ENCODE measurements at places on chromosomes 4 and X.

- DNase-seq: no peak
Observed at GRCh38 chr4:123506011-123506695, 109.6 kb downstream of the SPRY1 start.

DNA sequence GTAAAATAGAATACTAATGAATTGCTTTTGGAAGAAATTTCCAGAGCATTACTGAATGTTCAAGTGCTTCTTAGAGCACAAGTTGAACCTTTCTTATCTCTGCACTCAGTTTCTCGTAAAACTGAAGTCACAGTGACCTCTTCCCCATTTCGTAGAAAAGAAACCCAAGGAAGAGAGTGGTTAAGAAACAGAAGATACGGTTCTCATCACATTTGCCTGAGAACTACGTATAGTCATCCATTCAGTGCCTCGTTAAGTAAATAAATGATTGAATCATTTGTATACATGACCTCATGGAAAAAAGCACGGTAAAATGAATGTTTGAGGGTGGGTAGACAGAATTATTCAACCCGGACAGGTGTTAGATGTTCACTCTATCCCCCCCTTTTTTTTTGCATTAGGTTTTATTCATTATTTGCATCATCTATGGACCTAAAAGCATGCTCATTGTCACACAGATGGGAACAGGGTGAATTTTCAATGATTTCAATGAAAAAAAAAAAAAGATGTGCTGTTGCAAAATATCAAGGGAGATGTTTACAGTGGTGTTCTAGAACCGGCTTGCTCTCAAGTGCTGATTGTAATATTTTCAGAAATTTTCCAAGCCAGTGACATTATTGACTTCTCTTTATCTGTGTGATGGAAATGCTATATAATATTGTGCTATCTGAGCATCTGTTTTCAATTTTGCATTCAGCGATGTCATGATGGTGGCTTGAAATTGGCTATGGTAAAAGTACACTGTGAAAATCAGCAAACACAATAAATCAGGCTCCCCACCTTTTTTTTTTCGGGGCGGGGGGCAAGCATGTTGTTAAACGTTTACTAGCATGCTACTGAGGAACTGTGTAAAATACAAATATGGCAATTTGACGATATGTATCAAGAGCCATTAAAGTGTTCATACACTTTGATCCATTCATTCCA, 4.3 kb downstream of the RHOH start:
- no peak for DNase-seq

- DNase-seq: no peak
Observed at GRCh38 chr4:77990456-77990855, 66.7 kb upstream of the FRAS1 start.

DNA sequence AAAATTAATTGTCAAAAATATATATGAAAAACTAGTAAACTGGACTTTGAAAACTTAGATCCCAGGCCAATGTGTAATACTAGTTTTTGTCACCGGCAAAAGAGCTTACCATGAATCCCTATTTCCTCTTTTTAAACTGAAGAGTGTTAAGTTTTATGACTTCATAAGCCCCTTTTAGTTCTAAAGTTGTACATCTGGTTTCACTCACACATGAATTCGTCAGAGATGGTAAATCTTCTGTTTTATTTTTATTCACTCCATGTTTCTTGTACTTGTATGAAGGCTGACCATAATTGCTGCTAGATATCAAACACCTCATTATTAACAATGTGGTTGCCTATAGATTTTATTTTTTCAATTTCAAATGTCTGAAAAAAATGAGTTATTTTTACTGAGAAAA, 827.9 kb downstream of the PCDH7 start:
- no peak for DNase-seq

DNA sequence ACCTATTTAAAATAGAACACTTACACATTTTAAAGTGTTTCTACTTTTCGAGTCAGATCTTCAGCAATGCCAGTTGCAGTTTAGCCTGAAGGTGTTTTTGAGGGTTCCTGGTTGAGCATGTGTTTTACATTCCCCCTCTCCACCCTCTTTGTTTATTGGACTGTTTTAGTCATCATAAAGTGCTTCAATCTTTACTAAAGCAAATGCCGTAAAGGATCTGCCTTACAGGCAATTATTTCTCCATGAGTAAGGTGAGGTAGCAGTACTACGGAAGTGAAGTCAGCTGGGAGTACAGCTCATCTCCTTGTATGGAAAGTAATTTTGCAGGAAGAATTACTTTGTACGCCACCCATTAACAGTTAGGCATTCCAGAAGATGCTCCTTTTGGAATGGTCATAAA, 36.9 kb downstream of the PDLIM5 start:
- no peak for DNase-seq

DNA sequence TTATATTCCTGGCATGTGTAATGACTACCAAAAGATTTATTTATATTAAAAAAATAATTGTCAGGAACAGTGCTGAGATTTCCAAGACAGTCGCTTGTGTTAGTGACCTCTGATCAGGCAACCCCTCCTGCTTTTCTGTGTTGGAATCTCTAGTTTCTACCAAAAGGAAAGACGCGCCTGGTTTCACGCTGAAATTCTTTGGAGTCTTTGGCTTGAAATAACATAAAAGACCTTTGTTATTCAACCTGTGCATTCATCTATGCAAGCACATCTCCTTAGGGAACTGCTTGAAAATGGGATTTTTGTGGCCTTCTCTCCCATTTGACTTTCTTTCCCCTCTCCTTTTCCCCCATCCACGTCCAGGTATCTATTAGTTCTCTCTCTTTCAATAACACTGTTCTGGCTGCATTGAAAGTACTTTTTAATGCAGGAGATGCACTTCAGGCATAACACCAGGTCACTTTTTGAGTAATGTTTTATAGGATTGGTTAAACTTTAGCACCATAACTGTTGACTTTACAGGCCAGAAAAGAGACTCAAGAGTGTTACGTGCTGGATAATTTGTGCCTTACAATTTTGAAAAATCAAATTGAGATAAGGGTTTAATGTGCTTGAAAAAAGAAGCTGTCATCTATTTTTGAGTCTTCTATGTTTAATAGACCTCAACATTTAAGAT, 172.7 kb downstream of the GPAT3 start:
- no peak for DNase-seq

- DNase-seq: no peak
Observed at GRCh38 chrX:129755779-129756650, 17.2 kb downstream of the XPNPEP2 start.

DNA sequence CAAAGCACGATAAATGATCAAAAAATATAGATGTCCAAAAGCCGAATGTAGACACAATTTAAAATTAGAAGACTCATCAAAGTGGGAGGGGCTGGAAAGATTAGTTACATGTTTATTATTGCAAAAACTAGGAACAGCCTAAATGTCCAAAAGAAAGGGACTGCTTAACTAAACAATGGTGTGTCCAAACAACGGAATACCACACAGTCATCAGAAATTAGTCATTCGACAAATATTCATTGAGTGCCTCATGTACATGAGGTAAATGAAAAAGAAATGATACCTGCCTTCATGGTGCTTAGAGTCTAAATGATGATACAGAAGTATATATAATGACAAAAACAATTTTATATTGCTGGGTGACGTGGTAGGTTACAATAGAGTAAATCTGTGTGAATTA, 139.7 kb downstream of the MAML3 start:
- no peak for DNase-seq

- DNase-seq: no peak
Observed at GRCh38 chr4:17009871-17010367, 111.5 kb upstream of the LDB2 start.

GRCh38 chr4:70925899-70926635, 23.9 kb downstream of the MOB1B start:
- DNase-seq: no peak

DNA sequence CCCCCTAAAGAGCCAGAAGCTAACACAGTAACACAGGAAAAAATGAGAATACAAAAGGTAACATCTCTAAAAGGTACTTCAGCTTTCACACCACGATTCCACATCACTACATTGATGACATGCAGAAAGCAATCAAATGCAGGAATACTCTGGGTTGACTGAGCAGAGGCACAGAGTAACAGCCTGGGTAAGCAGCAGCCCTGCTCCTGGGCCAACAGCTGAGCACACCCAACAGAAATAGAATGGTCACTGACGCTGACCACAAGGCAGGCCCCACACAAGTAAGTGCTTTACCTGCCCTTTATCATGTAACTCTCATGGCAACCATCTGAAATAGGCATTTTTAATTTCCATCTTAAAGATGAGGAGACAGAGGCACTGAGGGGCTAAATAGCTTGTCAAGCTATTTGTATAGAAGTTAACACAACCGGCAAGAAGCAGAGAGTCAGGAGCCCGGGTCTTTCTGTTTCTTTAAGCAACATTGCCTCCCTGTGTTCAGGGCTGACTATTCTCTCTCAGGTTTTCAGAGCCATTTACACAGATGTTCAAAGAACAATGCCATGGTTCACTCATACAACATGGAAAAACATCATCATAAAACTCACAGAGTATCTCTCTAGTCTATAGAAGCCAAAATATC, 168.9 kb downstream of the ZNF674 start:
- DNase-seq: no peak

DNA sequence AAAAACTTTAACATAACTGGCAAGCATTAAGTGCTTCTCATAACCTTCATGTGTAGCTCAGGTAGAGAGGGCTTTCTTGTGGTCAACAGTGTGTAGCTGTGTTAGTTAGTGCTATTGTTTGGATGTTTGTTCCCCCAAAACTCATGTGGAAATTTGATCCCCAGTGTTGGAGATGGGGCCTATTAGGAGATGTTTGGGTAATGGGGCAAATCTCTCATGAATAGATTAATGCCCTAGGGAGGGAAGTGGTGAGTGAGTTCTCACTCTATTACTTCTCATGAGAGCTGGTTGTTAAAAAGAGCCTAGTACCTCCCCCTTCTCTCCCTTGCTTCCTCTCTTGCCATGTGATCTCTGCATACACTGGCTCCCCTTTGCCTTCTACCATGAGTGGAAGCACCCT, 16.5 kb upstream of the SLC25A43 start:
- DNase-seq: no peak

DNA sequence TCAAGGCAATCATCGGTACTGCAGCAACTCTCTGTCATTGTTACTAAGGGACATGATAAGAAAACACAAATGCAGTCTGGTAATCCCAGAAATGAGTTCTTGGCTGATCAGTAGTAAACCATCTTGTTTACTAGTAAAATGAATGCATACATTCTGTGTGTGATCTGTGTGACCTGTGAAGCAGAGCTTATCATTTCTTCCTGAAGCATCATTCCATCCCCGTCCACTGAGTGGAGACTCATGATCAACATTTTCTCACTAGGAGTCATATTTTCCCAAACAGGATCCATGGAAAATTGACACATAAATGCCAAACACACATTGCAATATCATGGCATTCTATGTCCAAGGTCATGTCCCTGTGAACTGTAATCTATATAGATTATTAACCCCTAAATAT, 226.1 kb downstream of the ANKRD50 start:
- DNase-seq: no peak

DNA sequence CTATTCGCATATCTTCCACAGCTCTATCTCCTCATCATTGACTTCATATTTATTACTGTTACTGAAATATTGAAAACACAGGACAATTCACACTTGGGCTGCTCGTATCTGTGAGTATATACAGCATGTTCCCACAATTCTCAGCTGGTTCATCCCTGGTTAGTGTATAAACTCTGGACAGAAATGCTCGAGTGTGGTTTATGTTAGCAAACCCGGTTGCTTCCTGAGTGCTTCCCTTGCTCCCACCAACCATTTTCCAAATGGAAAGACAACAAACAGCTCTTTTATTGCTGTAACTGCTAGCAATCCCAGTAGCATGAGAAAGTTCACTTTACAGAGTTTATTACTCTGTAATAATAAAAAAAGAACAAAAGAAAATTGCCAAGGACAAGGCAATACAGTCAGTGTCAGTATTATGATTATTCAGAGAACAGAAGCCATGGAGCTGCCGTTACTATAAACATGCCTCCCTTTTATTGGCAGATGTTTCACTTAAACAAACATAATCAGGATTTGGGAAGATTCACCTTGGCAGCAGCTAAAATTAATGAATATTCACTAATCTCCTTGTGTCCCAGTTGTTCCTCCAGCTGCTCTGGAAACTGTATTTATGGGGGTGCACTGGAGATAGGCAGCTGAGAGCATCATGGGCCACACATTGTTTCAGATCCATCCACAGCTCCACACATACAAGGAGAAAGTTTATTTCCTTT, 134.1 kb upstream of the GUCY1A1 start:
- DNase-seq: no peak

DNA sequence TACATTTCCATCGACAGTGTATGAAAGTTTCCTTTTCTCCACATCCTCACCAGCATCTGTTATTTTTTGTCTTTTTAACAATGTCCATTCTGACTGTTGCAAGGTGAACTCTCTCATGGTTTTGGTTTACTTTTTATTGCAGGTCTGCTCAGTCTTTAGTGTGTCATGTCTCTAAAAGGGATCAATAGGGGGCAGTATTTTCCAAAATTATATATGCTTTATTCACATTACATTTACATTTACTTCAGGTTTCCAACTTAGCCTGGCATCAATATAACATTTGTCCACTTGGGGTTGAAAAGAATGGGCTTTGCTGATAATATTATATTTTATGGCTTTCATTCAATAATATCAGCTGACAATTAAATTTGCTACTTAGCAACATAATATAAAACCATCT, 265.0 kb upstream of the SLITRK2 start:
- DNase-seq: no peak

GRCh38 chr4:2448589-2448988, 20.3 kb upstream of the RNF4 start:
- no peak for DNase-seq

- peak; percentile 0 for DNase-seq
Observed at GRCh38 chrX:93874554-93874953, 200.5 kb downstream of the FAM133A start.

DNA sequence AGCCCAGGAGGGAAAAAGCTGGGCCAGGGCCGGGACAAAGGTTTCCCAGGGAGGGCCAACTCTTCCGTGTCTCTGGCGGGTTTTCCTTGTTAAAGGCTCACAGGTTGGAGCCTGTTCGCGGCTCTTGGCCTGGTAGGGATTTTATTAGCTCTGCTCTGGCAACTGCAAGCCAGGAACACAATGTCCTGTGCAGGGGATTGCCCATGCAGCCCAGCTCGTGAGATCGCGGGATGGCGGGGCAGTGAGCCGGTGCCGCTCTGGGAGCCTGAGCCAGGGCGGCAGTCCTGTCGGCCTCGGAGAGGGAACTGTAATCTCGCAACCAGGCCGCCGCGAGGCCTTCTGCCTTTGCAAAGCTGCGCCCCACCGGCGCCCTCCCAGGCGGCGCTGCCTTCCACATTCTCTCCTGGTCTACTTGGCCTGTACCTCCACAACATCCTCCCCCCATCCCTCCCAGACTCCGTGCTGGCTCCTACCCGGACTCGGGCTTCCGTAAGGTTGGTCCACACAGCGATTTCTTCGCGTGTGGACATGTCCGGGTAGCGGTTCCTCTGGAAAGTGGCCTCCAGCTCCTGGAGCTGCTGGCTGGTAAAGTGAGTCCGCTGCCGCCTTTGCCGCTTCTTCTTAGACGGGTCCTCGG, 2.1 kb downstream of the PITX2 start:
- no peak for DNase-seq

DNA sequence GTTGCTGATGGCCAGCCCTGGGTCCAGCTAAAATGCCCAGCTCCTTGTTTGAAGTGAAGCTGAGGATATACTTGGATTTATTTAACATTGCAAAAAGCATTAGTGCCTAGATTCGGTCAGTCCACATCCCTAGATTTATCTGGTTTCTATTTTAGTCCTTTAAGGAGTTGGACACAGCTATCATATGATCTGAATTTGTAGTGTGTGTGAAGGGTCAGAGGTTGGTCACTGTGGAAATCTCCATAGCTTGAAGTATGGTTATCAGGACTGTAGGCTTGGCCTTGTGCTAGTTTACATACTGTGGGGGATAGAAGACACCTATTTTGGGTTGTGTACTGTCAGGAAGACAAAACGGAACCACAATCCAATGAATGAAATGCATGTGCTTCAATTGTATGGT, 28.8 kb downstream of the NLGN3 start:
- DNase-seq: no peak

- no peak for DNase-seq
Observed at GRCh38 chrX:14309431-14309830, 219.9 kb upstream of the GLRA2 start.

All from substantia nigra (tissue), 51 donors.